ENCODE measurements at places on chromosomes 1 and 21. TPM values are rescaled to one million over a fixed set of nuclear protein-coding genes. Genes with fewer than 3 reads are reported as not detected.

The SSX2IP gene
- 9.3 TPM for total RNA-seq

The NBPF10 gene
- total RNA-seq, result 2.4 TPM

GRCh38 chr1:182752077-182752988, 37.2 kb upstream of the NPL start:
- DNase-seq, result no peak

DNA sequence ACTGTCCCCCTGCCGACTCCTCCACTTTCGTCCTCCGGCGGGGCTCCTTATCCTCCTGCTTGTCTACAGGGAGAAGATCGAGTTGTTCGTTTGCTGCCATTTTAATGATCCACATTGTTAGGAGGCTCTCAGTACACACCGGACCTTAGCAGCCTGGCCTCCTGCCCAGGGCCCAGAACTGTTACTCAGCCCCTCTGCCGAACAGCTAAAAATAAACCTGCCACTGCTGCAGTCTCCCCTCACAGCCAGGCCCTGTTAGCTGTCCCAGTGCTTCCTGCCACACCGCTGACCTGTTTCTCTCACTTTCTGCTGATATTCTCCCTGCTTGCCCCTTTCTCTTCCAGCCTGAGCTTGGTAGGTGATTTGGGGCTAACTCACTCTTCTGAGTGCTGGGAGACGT, 8.3 kb downstream of the MAPKAPK2 start:
- no peak for DNase-seq

The ST6GALNAC5 gene
- 4.7 TPM for total RNA-seq

The C4BPA gene
- total RNA-seq, result not detected

DNA sequence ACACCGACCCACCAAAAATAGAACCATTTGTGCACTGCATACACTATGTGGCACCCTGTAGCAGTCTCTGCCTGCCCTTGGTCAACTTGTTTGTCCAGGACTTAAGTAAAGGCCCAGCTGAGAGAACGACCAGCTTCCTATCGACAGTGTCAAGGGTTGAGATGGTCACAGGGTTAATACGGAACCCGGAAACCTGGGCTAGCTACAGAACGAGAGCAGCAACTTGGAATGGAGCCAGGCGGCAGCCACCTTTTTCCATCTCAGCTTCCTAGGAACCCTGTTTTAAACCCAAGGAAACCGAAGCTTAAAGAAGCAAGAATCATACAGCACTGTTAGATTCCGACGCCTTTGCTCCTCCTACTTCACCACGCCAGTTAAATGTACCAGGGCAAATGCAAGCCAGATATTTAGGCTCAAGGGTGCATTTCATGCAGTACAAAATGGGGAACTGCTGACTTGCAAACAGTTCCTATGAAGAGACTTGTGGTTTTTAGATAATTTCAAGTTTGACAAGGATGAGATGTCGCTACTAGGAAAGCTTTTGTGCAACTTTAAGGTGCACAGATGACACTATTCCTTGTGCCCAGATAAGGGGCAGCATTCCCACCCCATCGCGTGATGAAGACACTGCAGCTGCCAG, 35.5 kb downstream of the SLC66A1 start:
- DNase-seq, result no peak

DNA sequence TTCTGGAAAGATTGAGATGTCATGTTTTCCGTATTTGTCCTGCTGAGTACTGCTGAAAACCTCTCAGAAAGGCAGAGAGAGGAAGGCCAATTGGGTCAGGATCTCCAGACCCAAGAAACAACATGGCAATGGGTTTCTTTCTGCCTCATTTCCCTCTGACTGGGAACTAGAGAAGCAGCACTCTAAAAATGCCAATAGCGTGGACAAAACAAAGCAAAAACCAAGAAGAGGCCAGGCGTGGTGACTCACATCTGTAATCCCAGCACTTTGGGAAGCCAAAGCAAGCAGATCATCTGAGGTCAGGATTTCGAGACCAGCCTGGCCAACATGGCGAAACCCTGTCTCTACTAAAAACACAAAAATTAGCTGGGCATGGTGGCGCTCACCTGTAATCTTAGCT, 18.3 kb downstream of the TNFRSF9 start:
- DNase-seq, result no peak

GRCh38 chr1:63784489-63785390, 10.9 kb downstream of the ROR1 start:
- DNase-seq, result no peak

DNA sequence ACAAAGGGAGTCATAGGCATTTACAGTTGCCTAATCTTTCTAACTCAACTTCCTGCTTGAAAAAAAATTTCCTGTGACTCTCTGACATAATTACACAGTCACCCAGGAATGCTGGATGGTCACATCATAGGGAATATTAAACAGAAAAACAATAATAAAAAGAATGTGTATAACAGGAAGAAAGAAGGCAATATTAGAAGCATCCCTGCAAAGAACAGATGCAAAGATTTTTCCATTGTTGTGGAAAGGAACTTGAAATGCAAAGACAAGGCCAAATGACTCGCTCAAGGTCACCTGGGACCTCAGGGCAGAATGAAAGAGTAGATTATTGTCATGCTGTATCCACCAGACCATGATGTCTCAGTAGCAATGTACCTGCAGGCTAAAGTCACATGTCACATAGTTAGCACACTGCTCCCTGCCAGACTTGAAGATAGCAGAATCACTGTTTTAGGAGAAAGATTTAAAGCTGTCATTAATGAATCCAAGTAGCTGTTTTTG, 184.3 kb downstream of the CYYR1 start:
- no peak for DNase-seq

- DNase-seq, result no peak
Measured at GRCh38 chr1:79811173-79811572, 804.6 kb upstream of the ADGRL4 start.

DNA sequence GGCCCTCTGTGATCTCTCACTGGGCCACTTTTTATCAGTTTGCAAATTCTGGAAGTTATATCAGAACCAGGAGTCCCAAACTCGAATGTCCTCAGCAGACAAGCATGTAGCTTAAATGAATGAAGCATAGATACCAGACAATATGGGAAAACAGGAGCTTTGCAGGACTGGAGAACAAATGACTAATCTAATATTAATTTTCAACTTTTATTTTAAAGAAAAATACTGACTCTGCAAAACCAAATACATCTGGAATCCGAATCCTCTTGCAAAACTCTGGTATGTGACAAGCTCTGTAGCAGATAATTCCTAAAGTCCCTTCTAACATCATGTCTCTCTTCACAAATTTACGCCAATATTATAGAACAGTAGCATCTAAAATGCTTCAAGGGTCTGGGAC, 427.4 kb downstream of the TTLL7 start:
- DNase-seq, result no peak
